ENCODE measurements at places on chromosomes 2 and 18.

DNA sequence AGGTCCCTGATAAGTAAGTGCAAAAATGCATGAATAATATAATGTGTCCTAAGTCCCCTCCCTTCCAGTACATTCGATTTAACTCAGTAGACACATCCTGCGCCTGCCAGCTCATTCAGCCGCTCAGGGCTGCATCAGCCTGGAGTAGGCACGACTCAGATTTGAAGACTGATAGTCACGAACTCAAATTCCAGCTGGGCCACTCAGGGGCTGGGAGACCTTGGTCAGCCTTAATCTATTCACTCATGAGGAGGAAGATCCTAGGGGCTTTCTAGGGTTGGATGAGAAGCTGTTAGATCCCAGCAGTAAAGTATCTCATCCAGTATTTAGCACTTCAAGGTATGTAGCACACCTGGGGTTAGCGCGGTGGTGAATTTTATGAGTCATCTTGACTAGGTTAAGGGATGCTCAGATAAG is 98.9 kb upstream of the ODC1 start:
- DNase-seq = no peak

DNA sequence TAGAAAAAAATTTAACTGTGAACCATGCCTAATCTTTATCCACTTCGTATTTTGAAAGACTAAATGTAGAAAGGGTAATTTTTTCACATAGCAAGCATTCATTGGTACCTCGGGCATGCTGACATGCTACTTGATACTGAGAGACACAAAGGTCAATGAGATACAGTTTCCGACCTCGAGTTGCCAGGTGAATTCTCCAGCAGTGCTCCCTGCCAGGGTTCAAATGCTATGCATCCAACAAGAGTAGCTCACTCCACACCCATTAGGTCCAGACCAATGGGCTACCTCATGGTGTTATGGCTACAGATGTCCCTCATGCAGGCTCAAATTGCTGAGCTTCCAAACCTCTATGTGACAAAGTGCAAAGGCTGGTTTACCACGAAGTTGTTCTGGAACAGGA is 305.8 kb downstream of the PIEZO2 start:
- no peak for DNase-seq

GRCh38 chr2:206389164-206389563 is 54.2 kb upstream of the ADAM23 start:
- no peak for DNase-seq

DNA sequence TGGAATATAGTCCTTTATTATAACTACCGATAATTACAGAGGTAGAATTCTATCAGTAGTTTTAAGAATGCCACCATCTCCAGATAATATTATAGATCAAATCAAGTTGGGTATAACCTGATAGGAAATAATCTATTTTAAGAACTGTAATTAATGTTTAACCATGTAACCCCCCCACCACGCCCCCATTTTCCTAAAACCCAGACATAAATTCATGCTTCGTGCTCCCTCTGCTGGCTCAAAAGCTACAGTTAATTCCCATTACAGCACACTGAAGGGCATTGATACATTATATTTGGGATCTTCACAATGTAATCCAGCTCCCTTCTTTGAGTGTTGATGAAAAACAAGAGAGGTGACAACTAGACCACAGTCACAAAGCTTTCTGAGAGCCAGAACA is 228.0 kb upstream of the SMAD7 start:
- no peak for DNase-seq

DNA sequence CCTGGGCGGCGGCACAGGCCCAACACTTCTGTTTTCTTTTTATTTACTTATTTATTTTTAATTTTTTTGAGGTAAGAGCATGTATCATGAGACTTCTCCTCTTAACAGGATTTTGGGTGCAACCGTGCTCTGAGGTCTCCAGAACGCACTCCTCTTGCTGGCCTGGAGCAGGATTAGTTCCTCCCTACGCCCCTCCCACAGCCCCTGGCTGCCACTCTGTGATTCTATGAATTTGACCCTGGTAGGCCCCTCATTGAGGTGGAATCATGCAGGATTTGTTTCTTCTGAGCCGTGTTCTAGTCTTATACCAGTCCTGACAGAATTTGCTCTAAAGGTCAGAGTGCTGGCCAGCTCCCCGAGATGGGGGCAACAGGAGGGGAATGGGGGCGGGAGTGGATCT is 106.5 kb upstream of the HS6ST1 start:
- DNase-seq = no peak

DNA sequence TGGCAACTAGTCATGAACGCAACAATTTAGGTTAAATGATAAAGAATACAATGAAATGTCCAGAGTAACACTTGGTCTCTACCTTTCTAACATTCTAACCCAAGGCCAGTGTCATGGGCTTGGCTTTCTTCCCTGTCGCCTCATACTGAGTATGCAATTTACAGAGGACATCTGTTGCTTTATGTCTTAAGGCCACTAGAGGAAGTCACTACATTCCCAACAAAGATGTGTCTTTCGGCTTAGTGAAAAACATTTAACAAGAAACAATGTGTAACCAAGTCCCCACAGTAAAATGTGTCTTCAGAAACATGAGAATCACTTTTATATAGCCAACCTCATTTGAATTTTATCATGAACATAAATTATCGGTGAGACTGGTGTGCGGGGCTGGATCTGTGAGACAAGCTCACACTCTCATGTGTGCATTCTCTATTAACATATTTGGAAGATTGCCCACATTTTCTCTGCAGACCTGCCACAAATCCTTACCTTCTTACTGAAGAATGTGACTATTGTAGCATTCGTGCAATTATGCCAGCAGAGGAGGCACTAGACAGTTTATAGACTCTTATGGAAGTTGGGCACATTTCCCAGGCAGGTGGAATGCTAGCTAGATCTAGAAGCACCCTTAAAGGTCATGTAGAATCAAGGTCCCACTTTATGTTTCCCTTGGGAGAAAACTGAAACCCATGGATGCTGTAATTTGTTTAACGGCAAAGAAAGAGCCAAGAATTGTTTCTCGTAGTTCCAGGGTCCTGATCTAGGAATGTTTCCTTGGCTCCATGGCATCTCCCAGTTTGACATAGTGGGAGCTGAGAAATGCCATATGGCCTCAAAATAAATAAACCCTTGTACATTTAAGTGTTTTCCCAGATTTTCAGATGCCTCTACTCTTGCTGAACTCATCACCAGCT is 101.8 kb downstream of the CD226 start:
- no peak for DNase-seq

DNA sequence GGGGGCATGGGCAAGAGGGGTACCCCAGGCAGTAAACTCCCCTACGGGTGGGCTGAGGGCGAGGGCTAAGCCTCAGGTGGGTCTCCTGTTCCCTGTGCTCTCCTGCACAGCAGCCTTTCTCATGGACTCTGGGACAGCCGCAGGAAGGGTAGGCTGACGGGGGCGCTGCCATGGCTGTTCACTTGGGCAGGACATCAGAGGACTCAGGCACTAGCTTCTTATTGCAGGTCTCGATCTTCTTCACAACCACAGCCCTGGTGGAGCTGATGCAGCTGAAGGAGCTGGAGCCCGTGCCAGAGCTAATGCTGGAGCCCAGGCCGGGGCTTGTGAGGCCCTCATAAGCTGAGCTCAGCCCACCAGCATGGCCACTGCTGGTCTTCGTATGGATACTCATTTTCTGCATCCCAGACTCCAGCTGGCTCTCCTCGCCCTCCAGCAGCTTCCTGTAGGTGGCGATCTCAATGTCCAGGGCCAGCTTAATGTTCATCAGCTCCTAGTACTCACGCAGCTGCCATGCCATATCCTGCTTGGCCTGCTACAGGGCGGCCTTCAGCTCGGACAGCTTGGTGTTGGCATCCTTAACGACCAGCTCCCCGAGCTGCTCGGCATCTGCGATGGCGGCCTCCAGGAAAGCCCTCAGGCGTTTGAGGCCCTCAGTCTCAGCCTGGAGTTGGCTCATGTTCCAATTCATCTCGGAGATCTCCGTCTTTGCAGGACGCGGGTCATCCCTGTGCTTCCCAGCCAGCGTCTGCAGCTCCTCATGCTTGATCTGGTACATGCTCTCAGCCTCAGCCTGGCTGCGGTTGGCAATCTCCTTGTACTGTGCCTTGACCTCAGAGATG is 359.8 kb upstream of the SETBP1 start:
- DNase-seq = no peak

GRCh38 chr2:236787885-236788284 is 218.3 kb downstream of the ACKR3 start:
- no peak for DNase-seq

- no peak for DNase-seq
Measured at GRCh38 chr2:235025800-235026536, 74.2 kb downstream of the SH3BP4 start.

DNA sequence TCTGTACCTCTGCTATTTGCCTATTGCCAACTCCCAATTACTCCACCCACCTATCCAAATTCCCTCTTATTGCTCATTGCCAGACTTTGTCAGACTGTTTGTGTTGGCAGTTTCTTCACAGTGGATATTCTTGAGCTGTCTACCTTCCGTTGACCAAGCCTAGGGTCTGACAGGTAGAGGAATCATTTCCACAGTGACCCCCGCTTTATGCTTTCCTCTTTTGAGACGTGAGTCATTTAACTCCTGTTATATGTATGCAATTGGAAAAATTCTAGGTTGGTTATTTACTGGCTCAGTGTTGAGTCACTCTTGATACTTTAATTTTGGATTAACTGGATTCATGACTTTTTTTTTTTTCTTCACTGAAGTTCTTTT is 187.7 kb downstream of the IRS1 start:
- no peak for DNase-seq

- DNase-seq = no peak
Measured at GRCh38 chr2:144358979-144359541, 160.9 kb downstream of the ZEB2 start.

GRCh38 chr2:2107141-2107540 is 223.9 kb downstream of the MYT1L start:
- no peak for DNase-seq
